ENCODE measurements at places on chromosomes 2 and 18.

GRCh38 chr2:148565272-148565894 lies 79.2 kb upstream of the EPC2 start:
- peak; percentile 38 for DNase-seq

DNA sequence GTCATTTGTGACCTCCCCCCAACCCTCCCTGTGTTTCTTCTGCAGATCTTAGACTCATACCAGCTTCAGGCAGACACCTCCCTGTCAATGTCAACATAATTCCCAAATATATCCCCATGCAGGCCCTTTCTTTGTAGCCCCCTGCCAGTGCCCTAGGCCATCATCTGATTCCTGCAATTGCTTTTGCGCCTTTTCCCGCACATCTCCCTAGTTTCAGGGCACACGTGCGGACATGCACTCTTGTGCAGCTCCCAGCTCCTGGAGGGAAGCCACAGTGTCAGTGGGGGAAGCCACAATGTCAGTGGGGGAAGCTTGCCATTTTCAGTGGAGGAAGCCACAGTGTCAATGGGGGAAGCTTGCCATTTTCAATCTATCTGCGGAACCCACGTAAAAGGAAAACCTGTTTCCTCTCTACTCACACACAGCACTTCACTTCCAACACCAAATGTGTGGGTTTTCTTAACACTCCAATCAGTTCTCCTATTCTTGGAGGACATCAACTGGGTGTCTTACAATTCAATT lies 256.4 kb downstream of the ACKR3 start:
- DNase-seq = no peak

DNA sequence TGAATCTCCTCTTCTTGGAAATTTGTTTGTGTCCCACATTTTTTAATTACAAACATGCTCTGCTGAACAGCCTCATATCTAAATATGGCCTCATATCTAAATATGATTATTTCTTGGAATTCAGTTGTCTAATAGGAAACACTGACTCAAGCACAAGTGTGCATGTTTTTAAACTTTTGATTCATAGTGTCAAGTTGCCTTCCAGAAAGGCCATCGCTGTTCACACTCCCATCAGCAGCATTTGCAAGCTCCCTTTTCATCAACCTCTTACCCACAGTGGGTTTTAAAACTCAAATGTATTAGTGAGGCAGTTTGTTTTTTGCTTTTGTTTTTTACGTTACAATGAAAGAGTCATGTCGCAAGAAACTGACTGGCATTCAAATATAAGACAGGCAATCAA lies 65.2 kb upstream of the SMAD2 start:
- no peak for DNase-seq

DNA sequence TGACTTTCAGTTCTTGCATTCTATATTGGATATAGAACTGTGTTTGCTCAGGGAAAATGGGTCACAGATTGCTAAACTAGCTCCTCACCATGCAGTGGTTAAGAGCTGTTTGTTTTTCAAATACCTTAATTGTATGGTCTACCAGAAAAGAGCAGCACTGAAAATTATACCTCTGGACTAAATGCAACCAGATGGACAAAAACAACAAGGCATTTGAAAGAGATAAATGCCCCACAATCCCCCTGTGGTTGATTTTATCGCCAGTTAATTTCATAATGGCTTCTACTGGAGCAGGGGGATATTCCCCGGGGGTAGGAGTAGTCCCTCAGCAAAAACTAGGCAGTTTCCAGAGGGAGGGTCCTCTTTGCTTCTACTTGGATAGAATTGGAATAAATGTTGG lies 267.9 kb upstream of the TNP1 start:
- DNase-seq = no peak

DNA sequence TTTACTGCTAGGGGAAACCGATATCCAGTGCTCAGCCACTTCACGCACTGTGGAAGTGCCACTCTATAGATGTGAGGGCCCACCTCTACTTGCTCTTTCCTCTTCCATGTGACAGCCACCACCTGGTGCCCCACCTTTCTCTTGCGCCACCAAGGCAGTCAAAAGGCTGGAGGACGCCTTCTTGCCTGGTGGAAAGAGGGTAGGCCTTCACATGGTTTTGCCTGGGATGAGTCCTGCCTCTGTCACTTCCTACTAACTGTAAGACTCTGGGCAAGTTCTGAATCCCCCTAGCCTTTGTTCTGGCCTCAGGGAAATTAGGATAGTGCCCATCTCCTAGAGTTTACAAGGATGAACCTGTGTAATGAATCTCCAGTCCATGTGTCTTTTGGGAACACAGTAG lies 66.1 kb upstream of the ODC1 start:
- DNase-seq = no peak

All from NCI-H460 (cell line).